ENCODE measurements at places on chromosomes 3 and 15.

DNA sequence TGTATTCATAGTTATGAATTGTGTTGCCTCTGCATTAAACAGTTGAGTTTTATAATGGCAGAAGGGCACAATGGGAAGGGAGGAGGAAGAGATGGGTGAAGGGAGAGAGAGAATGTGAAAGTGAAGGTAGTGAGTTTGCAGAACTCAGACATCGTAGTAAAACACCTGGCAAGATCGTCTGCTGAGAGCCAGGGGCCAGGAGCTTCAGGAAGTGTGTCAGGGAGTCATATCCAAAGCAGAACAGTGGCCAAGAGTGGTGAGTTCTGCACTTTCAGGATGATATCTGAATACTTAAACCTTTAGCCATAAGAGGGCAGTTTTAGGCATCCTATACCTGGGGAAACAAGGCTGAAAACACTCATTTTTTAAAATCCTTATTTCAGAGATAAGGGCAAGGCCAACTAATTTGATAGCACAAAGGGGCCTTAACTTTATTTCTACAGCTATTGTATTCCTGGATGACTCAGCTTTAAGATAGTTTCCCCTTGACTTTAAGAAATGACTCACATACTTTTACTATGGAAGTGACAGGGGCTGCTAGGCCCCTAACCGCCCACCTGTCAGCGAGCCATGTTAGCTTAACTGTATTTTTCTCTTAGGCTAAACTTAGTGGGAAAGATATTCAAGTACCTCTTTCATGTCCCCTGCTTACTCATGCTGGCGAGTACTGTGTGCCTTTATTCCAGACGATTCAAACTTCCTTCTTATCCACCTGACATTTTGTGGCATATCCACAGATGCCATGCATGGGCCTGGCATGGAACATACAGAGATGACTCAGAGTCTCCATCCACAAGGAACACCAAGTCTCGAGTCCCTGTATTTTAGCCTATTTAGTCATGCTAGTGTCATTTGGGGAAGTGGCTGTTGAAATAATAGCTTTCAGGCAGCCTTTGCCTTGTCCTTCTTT is 53.9 kb downstream of the RLBP1 start:
- peak; percentile 25 for DNase-seq

- no peak for DNase-seq
Observed at GRCh38 chr15:48887144-48887543, 9.2 kb downstream of the EID1 start.

- no peak for DNase-seq
Observed at GRCh38 chr15:81111510-81112470, 22.3 kb upstream of the CFAP161 start.

GRCh38 chr3:126154391-126155279 is 25.8 kb downstream of the ALDH1L1 start:
- DNase-seq = peak; percentile 3

GRCh38 chr3:156729460-156730179 is 55.2 kb downstream of the TIPARP start:
- DNase-seq = no peak
